Cerebellum (tissue), 4 donors: ENCODE measurements at places on chromosomes 12 and 14.

- no peak for DNase-seq
These were observed 125.6 kb downstream of the SMOC1 start for GRCh38 chr14:70004791-70005190.

GRCh38 chr14:72722201-72722785 lies 171.6 kb downstream of the DPF3 start:
- no peak for DNase-seq

DNA sequence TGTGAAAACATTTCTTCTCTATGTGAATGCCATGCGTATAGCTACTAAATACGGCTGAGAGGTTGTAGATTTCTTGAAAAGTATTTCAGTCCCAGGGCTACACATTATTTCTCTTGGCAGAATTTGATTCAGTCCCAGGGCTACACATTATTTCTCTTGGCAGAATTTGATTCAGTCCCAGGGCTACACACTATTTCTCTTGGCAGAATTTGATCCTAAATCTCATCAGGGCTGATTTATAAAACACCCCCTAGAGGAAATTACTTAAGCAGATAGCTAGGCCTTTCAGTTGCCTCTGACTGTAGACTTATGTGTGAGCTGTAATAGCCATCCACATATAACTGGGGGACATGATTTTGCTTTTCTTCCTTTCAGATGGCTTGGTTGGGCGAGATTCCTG lies 50.4 kb downstream of the AK7 start:
- no peak for DNase-seq

GRCh38 chr12:131917139-131917710 lies 11.9 kb upstream of the PUS1 start:
- no peak for DNase-seq

- DNase-seq, result peak; percentile 17
These were observed 8.2 kb upstream of the NTS start for GRCh38 chr12:85865890-85866289.

DNA sequence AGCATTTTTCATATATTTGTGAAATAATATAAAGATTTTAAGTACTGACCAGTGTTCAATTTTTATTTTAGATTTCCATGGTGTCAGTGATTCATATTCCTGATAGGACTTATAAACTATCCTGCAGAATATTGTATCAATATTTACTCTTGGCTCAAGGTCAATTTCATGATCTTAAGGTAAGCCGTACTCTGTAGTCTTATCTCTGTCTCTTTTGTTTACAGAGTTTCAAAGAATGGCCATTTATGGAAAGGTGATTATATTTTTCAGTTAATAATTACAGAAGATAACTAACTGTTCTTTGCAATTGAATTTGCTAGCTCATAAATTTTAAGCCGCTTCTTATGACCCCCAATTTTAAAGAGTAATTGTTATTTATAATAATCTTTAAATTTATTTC lies 27.9 kb downstream of the CGRRF1 start:
- DNase-seq, result no peak

DNA sequence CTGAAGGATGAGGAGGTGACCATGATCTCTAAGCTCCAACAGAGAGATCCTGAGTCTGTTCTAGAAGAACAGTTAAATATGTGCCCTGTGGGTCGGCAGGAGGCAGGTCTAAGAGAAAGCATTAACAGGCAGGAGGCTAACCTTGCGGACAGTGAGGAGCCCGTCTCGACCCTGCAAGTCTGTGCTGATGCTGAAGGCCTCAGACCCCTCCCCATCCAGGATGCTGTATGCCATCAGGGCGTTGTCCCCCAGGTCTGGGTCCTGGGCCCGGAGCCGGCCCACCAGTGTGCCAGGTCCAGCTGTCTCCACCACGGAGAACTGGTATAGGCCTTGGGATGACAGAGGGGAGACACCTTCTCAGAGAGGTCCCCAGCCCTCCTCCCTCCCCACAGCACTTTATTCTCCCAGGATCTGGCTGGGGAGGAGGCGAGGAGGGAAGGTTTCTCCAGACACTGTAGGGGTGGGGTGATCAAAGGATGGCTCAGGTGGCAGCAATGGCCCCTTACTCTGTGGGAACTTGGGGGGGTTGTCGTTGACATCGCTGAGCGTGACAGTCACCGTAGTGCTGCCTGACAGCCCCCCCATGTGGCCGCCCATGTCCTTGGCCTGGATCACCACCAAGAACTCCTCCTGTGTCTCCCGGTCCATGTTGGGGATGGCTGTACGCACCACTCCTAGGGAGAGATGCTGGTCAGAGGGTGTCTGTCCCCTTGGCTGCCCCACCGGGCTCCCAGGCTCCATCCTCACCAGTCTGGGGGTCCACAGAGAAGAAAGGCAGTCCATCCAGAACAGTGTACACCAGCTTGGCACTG lies 3.1 kb downstream of the CDH24 start:
- DNase-seq, result no peak

- no peak for DNase-seq
These were observed 565 bp downstream of the SPRYD3 start for GRCh38 chr12:53078425-53079225.

DNA sequence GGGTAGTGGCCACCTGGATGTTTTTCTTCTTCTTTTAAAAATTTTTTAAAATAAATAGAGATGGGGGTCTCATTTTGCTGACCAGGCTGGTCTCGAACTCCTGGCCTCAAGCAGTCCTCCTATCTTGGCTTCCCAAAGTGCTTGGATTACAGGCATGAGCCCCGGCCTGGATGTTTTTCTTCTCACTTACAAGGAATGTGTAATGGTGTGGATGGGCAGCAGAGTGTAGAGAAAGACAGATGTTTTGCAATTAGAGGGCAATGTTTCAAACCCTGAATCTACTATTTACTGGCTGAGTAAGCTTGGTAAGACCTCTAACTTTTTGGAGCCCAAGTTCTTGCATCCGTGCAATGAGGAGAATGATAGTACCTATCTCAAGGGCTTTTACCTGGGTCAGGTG lies 48.1 kb downstream of the ADCK1 start:
- DNase-seq, result no peak

- no peak for DNase-seq
These were observed 19.3 kb upstream of the GALNT16 start for GRCh38 chr14:69240527-69241173.
